KBM-7 (cell line): ENCODE measurements at places on chromosomes 4 and X.

DNA sequence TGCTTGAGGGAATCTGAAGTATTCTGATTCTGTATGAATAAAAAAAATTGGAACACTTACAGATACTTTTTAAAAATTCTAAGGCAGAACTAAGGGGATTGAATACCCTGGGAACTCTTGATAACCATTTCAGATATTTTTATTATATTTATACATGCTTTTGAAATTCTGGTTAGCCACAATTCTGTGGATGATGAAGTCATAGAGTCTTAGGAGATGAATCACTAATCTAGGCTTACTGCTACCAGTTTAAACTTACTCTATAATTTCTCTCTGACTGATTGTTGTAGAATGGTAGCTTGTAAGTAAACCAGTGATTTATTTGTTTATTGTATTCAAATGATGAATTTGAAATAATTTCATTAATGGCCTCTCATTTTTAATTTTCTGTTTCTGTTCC, 11.4 kb upstream of the SLAIN2 start:
- no peak for DNase-seq

DNA sequence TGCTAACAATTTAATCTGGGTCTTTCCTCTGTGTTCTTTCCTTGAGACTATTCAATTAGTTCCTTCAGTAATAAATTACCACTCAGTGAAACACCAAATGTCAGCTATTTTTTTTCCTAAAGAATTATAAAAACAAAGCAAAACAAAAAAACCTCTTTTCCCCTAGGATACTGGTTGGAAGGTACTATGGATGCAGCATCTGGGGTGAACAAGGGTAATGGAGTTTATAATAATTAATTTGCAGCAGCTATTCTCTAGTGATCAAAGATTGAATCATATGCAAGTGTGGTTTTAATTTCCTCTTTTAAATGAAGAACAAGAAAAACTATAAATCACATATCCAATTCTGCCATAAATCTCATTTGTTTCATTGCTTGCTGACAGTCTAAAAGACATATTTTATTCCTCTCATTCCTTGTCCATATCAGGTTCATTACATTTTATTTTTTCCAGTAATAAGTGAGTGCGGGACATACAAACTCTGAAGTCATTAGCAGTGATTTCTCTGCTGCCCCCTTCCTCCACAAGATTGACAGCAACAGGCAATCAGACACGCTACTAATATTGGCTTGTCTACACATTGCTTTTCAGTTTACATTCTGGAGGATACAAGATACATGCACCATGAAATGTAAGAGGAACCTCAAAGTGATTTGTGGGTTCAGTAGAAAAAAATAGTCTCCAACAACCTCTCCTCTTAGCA, 1093.4 kb upstream of the SLIT2 start:
- DNase-seq: no peak

DNA sequence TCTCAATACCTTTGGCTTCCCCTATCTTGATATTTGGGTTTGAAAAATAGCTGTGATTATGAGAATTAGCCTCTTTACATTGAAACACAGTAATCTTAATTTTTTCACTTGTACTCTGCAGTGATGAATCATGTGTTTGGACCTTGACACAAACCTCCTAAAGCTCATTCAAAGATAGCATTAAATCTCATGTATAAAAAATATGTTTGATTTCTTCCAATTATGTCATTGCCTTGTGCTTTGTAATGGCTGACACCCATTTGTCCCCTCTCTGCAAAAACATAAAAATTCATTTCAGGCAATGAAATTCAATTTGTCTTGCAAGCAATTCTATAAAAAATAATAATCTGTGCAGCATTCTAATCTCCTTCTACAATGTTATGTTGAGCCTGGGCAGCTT, 422.4 kb upstream of the BOD1L1 start:
- DNase-seq: no peak

- DNase-seq: no peak
Observed at GRCh38 chr4:1052231-1052671, 40.8 kb downstream of the FGFRL1 start.

DNA sequence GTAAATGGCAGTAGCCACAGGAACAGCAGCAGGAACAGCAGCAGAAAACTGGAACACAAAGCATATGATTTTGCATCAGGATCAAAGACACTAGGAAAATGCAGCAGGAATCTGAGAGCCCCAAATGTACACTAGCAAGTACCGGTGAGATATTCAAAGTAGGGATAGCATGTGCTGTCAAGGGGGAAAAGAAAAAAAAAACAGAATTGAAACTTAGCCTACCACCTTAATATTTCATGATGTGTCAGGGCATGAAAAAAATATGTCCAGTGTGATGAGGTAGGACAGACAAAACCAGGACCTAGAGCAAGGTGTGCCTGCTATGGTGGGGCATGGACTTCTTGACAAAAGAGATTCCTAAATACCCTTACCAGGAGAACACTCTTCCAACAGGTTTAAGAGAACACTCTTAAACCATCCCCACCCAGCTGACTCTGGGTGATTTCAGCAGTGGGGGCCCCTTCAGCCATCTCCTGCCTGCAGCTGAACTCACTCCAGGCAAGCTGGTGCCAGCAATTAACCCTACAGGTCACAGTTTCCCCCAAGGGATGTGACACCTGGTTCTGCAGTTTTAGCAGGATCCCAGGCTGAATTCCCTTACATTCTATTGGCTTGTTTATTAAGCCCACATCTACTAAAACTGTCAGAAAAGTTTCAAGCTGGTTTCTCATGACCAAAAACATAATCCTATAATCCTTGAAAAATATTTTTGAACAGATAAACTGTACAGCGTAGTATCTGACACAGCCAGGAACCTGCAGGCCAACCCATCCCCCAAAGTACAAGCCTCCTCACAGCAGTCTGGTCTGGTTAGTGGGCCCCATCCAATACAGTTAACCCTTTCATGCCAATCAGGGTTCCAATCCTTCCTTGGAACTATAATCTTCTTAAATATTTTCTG, 62.9 kb upstream of the FMR1 start:
- DNase-seq: no peak

DNA sequence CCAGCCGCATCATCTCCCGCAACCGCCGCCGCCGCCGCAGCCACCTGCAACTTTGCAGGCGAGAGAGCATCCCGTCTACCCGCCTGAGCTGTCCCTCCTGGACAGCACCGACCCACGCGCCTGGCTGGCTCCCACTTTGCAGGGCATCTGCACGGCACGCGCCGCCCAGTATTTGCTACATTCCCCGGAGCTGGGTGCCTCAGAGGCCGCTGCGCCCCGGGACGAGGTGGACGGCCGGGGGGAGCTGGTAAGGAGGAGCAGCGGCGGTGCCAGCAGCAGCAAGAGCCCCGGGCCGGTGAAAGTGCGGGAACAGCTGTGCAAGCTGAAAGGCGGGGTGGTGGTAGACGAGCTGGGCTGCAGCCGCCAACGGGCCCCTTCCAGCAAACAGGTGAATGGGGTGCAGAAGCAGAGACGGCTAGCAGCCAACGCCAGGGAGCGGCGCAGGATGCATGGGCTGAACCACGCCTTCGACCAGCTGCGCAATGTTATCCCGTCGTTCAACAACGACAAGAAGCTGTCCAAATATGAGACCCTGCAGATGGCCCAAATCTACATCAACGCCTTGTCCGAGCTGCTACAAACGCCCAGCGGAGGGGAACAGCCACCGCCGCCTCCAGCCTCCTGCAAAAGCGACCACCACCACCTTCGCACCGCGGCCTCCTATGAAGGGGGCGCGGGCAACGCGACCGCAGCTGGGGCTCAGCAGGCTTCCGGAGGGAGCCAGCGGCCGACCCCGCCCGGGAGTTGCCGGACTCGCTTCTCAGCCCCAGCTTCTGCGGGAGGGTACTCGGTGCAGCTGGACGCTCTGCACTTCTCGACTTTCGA, 654 bp downstream of the ATOH1 start:
- DNase-seq: no peak

DNA sequence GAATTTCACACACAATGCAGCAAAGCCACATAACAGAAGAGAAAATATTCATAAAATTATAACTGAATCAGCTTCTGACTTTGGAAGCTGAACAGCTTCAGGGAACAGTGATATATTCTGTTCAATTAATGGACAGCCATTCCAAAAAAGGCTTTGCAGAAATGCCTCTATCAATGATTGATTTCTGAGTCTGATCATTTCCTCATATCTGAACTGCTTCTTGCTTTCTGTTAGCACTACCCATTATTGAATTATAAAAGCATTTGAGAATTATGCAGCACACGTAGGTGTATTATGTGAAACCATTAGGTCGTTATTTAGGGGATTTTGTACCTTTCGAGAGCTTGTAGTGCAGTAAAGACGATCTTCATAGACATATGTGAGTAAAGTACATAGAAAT, 159.6 kb downstream of the STIM2 start:
- DNase-seq: no peak

GRCh38 chr4:21470535-21470934, 478.0 kb downstream of the KCNIP4 start:
- peak; percentile 14 for DNase-seq

DNA sequence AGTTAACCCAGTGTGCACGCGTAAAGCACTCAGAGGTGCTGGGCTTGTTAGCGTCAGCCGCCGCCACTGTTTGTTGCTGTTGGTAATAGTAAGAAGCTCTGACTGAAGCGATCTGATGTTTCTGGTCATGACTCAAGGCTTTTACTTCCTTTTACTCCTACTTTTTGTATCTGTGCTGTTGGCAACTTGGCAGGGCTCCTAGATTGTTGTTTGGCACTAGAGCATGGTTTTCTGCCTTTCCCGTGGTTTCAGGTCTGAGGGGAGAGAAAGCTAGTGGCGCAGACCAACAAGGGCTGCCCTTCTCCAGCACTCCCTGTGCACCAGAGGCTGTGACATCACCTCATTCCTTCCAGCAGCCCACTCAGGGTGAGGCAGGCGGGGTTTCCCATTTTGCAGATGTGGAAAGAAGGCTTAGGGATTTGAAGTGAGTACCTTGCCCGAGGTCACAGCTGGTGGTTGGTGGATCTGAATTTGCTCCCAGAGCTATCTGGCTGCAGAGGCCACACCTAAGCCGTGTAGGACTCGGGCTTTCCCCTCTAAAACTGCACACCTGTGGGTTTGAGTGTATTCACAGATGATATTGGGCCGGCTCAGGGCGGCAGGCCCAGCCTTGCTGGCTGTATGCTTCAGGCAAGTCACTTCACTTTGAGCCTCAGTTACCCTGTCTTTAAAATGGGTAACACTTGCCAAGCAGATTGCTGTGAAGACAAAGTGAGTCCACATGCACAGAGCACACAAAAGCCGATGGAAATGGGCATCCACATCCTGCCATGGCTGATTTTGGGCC, 51.2 kb upstream of the TADA2B start:
- DNase-seq: peak; percentile 61

- no peak for DNase-seq
Observed at GRCh38 chr4:26424838-26425237, 65.4 kb downstream of the CCKAR start.

DNA sequence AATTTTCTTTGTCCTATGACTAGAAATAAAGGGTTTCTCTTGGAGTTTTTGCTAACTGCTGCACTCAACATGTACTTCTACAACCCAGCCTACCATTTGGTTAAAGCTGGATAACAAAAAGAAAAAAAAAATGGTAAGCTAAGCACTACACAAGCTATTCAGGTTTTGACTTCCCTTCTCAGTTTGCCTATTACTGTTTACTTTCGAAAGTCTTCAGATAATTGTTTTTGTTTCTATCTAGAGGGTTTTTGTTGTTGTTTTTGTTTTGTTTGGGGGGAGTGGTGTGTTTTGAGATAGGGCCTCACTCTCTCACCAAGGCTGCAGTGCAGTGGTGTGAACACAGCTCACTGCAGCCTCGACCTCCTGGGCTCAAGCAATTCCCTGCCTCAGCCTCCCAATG, 46.6 kb downstream of the CLOCK start:
- DNase-seq: no peak

DNA sequence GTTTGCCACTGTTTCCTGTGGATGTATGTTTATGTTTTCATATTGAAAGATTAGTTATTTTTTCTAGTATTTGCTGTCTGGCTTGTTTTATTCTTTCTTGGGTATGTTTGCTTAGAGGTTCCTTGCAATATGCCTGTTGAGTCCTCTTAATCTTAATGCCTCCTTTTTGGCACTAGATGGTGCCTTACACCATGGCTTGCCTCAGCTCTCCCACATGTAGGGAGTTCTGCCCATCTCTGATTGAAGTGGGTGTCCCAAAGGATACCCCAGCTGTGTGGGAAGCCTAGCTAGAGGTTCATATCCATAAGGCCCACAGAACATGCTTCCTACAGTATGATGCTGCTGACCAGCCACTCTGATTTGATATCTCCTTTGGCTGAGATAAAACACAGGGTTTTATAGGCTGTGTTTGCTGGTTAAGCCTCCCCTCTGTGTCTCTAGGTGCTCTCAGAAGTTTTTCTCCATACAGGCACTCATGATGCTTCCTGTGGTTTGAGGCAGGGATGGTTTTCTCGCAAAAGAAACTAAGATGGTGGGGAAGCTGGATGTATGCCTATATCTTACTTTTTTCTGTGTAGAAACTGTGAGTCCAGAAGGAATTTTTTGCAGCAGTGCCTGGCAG, 162.4 kb downstream of the ASB9 start:
- DNase-seq: no peak

- no peak for DNase-seq
Observed at GRCh38 chr4:183843248-183843671, 61.8 kb upstream of the STOX2 start.

- no peak for DNase-seq
Observed at GRCh38 chr4:53456178-53456577, 78.7 kb downstream of the FIP1L1 start.

- peak; percentile 85 for DNase-seq
Observed at GRCh38 chr4:86935853-86936733, 1.3 kb downstream of the AFF1 start.

DNA sequence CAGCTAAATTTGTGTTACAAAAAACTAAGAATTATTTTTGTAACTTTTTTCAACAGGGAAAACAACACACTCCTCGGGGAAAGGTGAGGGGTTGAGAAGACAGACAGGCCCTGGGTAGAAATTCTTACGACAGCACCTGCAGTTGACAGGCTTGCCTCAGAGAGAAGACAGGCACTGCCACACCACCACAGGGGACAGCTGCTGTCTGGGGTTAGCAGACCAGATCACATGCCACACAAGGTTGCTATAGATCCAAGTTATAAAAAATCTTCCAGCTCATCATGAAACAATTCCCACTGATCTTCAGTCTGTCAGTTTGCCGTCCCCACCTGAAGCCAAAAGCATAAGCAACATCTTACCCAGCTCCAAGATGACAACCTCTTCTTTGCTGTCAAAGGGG, 143.2 kb upstream of the ZCCHC13 start:
- no peak for DNase-seq

- DNase-seq: peak; percentile 22
Observed at GRCh38 chr4:27278615-27279375, 418.2 kb downstream of the STIM2 start.

DNA sequence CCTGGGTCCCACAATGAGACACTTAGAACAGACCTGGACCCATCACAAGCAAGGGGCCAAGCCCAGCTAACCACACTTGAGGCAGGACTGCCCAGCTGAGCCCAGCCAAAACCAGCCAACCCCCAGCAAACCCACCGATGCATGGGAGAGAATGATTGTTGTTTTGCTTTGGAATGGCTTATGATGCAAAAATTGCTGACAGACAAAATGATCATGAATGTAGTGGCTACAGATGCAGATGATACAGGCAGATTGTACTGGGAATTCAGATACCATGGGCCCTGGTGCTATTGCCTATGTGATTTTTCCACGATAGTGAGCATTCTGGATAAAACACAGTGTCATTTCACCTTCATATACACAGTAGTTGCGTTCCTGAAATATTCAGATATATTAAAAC, 9.0 kb upstream of the ZCCHC4 start:
- DNase-seq: no peak

- peak; percentile 40 for DNase-seq
Observed at GRCh38 chrX:39866229-39866628, 231.5 kb downstream of the BCOR start.
